ENCODE measurements at places on chromosomes 4 and X.

DNA sequence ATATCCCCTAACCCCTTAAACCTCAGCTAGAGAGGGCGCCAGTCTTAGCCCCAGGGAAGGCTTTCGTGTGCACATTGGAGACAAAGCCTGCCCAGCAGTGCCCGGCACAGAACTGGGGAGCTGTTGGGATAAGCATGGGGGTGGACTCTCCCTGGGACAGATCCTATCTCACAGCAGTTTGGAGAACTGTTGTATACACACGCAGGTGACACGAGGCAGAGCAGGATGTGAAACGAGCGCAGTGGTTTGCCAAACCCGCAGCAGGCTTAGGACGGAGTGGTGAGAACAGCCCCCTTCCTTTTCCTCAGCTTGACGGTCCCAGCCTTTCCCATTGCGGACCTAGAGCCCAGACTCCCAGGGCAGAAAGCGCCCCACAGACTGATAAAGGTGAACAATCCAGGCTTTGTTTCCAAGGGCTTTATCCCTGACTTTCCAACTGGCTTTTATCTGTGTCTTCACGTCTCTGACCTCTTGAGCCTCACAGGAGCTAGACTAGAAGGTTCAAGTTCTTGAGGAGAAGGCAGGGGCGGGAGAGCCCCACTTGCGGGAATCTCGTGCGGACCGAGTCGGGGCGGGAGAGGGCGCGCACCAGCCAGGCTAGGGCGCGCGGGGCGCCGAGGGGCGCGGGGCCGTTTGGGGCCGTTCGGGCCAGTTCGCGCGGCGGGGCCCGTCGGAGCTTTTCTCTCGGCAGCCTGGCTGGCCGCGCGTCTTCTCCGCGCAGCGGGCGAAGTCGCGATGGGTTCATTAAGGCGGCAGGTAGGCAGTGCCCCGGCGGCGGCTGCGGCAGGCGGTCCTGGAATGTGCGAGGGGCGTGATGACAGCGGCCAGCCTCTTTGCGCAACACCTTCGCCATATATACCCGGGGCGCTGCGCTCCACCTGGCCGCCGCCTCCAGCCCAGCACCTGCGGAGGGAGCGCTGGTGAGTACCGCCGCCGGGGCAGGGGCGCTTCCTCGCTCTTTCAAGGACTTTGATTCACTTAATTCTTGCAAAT lies at the start of gene SLC34A2:
Gene SLC34A2 (plus strand): TSS at position 881 of the 993 bp plus-strand sequence. CDS start 6,650 bp downstream, outside the sequence.
- DNase-seq: peak; percentile 75

DNA sequence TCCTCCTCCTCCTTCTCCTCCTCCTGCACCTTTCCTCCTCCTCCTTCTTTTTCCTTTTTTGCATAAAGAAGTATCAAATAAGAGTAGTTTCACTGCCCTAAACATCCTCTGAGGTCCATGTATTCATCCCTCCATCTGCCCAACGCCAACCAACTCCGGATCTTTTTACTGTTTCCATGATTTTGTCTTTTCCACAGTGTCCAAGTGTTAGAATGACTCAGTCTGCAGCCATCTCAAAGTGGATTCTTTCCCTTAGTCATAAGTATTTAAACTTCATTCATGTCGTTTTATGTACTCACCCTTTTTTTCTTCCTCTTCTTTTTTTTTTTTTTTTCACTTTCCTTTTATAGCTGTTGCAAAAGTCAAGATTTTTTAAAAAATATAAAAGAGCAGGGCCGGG lies 12.9 kb downstream of the CSF2RA start:
- DNase-seq: no peak

- DNase-seq: no peak
Measured at GRCh38 chrX:116010939-116011338, 159.6 kb upstream of the AGTR2 start.

DNA sequence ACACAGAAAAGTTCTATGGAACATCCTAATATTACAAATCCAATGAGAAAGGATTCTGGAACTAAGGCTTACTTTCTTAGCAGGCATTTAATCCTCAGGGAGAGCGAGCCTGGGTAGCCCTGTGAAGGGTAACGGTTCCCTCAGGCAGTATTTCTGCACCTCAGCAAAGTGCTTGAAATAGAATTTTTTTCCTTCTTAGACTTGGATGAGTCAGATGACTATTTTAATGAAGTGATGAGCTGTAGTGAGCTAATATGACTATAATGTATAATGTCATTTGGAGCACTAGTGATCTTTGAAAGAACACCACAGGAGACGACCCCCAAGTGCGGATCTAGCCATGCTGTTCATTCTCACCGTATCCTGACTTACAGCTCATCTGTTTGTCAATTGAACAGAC lies 493.0 kb upstream of the FAM241A start:
- no peak for DNase-seq

DNA sequence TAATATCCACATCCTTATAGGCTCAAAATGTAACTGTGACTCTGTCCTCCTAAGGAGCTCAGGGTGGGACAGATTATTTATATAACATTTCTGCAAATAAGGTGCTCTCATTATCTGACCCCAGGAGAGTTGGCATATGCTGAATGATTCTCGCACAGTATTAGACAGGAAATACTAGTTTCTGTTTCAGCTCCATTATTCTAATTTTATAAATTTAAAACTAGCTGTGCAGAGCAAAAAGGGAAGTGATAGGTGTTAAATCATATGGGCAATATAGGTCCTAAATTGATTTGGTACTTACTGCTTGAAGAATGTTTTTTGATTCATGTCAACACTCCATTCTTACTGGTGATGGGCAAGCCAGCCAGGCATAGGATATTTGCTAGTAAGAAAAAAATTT lies 141.5 kb downstream of the GLRA2 start:
- DNase-seq: no peak

DNA sequence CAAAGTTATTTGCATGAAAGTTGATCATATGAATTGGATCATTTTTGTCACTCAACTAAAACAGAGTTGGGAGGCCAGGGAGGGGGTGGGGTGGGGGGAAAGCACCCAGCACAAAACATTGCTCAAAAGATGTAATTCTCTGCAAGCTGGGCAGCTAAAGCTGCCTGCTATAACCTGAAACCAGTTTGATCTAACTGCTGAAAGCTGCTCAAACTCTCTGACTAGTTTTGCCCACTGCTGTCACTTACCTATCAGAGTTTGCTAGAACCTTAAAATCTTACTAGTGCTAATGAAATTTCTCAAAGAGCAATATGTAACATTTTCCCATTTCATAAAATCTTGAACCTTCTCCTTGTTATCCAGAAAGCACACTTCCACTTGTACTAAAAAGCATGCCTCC lies 10.4 kb downstream of the CXCL8 start:
- no peak for DNase-seq

GRCh38 chrX:131317326-131317725 lies 28.2 kb upstream of the IGSF1 start:
- DNase-seq: no peak

GRCh38 chrX:123960956-123961267 lies 594 bp upstream of the STAG2 start:
- peak; percentile 33 for DNase-seq

GRCh38 chrX:39903343-39903742 lies 194.4 kb downstream of the BCOR start:
- no peak for DNase-seq

GRCh38 chr4:122012735-122013134 lies 60.9 kb upstream of the TRPC3 start:
- no peak for DNase-seq

DNA sequence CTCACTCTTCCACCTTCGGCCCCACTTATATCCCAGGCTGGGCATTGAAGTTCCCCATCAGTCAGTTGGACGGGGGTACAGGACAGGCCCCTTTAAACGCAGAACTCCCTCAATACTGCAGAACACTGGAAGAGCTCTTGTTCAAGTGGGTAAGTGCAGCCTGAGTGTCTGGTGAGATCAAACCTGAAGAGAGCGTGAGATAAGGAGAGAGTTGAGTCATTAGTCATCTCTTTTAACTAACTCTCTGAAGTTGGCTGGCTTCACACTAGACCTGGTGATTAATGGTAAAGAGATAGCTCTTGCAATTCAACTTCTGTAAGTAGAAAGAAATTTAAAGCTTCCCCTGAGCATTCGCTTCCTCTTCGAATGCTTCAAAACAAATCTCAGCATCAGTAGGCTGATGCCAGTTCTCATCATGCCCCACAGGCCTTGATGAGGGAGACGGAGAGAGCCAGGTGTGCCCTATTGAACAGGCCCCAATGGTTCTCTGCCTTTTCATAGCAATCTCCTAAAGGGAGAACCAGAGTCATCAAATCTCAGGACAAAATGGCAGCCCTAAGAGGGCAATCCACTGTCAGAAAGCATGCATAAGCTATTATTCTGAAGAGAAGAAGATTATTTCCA lies 41.0 kb upstream of the JADE1 start:
- DNase-seq: no peak

DNA sequence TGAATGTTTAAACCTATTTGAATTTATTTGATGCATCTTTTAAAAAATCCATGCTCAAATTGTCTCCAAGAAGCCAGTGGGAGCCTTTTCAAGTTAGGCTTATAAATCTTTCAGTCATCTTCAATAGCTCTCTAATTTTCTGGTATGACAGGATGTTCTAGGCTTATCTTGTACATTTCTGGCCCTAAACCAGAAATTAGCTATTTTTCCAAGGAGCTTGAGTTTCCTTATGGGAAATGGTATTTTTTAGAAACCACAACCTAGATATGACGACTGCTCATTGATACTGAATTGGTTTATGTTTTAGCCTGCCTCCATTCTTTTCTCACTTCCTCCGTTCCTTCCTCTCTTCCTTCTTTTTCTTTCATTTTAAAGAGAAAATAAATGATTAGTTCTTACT lies 172.3 kb downstream of the SPRY1 start:
- DNase-seq: no peak

GRCh38 chr4:1133033-1133432 lies 19.7 kb upstream of the RNF212 start:
- DNase-seq: no peak

GRCh38 chrX:25503826-25504225 lies 488.1 kb upstream of the ARX start:
- DNase-seq: no peak

GRCh38 chrX:17986977-17987376 lies 125.9 kb upstream of the RAI2 start:
- DNase-seq: no peak

- DNase-seq: peak; percentile 31
Measured at GRCh38 chr4:24476282-24476681, 108.1 kb downstream of the DHX15 start.

GRCh38 chrX:13755254-13755653 lies 20.7 kb downstream of the OFD1 start:
- no peak for DNase-seq

DNA sequence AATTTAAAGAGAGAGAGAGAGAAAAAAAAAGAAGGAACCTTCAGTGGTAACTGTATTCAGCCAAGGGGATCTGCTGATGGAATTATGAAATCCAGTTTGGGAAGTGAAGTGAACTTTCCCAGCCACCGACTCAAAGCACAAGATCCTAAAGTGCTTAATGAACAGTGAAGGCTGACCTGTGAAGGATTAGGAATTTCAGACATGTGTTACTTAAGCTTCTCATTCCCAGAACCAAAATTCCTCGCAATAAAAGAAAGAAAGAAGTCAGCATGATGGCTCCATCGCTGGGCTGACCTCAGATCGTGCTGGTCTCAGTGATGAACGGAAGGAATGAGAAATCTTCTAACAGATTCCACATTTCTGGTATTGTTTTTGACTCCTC lies 135.2 kb downstream of the ARSF start:
- DNase-seq: peak; percentile 55

DNA sequence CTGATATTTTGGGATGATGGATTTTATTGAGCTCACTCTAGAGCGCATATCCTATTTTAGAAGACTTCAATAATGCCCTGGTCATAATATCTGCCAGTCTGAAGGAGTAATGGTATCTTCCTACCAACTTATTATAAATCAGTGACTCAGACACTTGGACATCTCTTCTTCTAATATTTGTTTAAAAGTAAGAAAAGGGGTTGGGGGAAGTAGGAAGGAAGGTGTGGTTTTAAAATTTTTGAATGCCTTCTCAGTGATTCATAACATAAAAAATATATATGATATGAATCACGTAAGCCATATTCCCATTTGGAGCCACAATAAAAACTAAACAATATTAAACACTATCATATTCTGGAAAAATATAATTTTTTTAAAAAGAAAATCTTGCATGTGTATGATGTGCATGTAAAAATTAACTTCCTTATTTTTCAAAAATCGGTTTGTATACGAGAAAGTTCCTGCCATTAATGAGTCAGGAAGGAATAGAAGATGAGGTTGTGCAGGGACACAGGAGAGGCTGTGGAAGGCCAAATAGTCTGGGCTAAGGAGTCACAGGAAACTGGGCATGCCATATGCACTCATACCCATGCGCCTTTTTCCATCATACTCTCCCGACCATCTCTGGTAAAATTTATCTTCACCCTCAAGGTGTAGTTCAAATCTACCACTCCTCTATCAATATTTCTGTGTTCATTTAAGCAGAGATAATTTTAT lies 286.5 kb downstream of the EPHA5 start:
- DNase-seq: no peak

DNA sequence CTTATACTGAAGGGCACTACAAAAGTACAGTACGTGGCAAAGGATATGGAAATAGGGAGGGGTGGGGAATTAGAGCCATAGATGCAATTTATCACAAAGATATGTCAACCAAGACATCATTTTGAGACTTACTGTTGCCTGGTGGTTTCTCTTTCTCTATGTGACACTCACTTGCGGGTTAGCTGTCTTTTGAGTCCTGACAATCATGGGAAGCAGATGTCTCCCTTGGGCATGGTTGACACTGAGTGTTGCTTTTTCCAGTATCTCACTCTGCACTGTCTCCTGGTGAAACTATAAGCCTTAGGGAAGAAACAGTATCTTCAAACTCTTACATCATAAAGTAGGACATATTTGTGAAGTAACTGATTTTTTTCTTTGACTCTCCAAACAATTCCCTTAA lies 383.5 kb upstream of the LCORL start:
- no peak for DNase-seq

- DNase-seq: no peak
Measured at GRCh38 chrX:23773601-23774175, 9.3 kb upstream of the SAT1 start.

GRCh38 chr4:62914758-62915157 lies 1494.5 kb downstream of the TECRL start:
- DNase-seq: no peak

- DNase-seq: no peak
Measured at GRCh38 chr4:113620032-113620431, 141.5 kb downstream of the CAMK2D start.

GRCh38 chr4:158599150-158599549 lies 72.5 kb downstream of the C4orf46 start:
- no peak for DNase-seq

DNA sequence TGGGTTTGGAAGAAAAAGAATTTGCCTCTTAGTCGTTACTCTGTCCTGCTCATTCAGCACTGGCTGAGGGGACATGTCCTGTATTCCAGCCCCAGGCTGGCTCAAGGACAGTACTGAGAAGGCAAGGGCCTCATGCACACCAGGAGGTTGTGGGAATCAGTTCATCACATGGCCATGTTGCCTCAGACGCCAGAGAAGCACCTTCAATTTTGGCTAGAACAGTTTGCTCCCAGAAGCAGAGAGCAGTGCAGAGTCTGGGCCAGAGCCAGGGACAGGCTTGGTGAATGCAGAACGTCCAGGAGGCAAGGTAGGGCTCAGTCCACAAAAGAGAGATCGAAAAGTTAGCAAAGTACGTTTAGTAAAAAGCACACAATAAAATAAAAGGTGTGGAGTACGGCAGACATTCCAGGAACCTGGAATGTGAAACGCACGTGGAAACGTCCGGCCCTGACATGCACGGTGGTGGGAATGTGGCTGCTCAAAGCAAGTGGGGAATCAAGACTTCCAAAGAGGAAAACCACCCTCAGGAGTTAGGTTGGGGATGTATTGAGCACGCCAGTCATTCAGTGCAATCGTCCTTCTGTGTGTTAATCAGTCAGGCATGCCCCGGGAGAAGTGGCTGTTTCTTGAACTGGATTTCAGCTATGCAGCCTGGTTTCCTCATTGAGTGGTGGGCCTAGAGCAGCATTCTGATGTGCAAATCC lies 1.2 kb upstream of the SLC2A9 start:
- peak; percentile 24 for DNase-seq

GRCh38 chr4:128461291-128462102 lies 173.9 kb upstream of the PGRMC2 start:
- DNase-seq: peak; percentile 88
